ENCODE measurements at places on chromosomes 1 and 21. TPM values are rescaled to one million over a fixed set of nuclear protein-coding genes. Genes with fewer than 3 reads are reported as not detected.

The PRAMEF12 gene
- not detected for total RNA-seq

The PUM1 gene
- total RNA-seq: 149 TPM

The FCER1G gene
- 153 TPM for total RNA-seq

The MTX1 gene
- total RNA-seq: 50.8 TPM

The DDR2 gene
- total RNA-seq: 47.2 TPM

The CFAP74 gene
- total RNA-seq: 0.29 TPM

The CYP4Z1 gene
- 16.2 TPM for total RNA-seq

Data from breast epithelium (tissue), 4 donors.